ENCODE measurements at places on chromosomes 5 and 9. TPM values are rescaled to one million over a fixed set of nuclear protein-coding genes. Genes with fewer than 3 reads are reported as not detected.

Gene ARL14EPL
- total RNA-seq, result not detected

Gene UNC5A
- not detected for total RNA-seq

Gene ALDOB
- total RNA-seq, result not detected

Gene PCDHB6
- total RNA-seq, result not detected

Gene ERAP2
- total RNA-seq, result 17.4 TPM

Gene ITK
- not detected for total RNA-seq

Gene NUTM2F
- total RNA-seq, result not detected
